ENCODE measurements at places on chromosomes 1 and 21.

- no peak for DNase-seq
Measured at GRCh38 chr21:33655588-33656221, 13.4 kb downstream of the ITSN1 start.

GRCh38 chr1:158283965-158284364, 5.8 kb upstream of the CD1C start:
- DNase-seq = no peak

DNA sequence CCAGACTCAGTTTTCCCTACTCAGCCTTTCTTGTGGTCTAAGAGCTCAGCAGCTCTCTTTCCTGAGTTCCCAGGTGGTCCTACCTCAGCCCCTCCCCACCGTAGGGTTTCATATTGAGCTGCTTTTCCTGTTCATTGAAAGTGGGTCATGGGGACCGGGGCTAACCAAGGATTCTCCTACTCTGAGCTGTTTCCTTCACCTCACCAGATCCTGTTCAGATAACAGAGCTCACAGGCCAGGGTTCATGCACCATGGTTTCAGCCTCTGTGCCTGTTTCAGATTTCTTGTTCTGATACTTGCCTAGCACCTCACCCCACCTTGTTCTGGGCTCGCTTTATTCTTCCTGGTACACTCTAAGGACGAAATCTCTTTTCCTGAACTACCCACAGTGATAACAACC, 8.5 kb downstream of the UBQLN4 start:
- DNase-seq = no peak

- no peak for DNase-seq
Measured at GRCh38 chr1:3992103-3992556, 92.1 kb upstream of the C1orf174 start.

GRCh38 chr1:245336149-245336983, 181.6 kb downstream of the KIF26B start:
- no peak for DNase-seq

DNA sequence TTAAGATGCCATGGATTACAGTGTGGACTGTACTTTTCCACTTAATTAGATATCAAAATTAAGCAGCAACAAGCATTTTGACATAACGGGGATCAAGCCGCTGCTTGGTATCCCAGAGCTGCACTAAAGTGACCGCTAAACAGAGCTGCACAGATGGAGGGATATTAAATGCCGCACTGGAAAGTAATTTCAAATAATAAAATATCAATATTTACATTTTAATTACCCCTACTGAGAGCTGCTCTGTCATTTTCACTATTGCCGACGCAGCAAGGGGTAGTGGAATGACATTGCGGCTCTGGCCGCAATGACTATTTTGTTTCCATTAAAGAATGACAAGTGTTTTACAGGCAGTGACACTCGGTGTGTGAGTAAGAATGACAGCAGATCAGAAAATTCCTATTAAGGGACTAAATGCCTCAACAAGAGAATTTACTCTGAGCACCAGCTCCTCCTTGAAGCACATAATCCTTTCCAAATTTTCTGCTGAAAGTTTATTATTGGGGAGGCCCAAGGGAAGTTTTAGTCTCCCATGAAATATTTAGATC, 109.1 kb upstream of the USH2A start:
- DNase-seq = no peak

- no peak for DNase-seq
Measured at GRCh38 chr1:11484321-11484655, 5.3 kb downstream of the DISP3 start.

DNA sequence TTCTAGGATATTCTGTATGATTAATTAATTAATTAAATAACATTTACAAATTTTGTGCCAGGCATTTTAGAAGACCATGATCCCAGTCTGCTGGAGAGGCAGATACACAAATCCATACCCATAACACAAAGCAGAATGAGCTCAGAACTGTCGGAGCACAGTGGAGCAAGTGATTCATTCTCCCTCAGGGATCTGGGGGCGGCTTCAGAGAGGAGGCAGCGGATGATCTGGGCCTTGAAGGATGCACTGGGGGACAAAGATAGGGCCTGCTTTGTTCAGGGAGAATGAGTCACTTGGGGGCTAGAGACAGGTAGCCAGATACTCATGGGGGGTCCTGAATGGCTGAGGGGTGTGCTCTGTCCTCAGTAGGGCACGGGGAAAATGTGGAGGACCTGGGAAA, 50.9 kb upstream of the TRABD2B start:
- no peak for DNase-seq

DNA sequence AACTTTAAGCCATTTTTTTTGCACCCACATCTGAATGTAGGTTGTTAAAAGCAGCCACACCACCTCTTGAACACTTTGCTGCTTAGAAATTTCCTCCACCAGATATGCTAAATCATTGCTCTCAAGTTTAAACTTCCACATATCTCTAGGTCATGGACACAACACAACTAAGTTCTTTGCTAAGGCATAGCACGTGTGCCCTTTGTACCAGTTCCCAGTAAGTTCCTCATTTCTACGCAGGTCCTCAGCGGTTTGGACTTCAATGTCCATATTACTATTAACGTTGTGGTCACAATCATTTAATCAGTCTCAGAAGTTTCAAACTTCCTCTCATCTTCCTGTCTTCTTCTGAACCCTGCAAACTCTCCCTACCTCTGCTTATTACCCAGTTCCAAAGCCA, 661.6 kb upstream of the PKN2 start:
- DNase-seq = no peak

DNA sequence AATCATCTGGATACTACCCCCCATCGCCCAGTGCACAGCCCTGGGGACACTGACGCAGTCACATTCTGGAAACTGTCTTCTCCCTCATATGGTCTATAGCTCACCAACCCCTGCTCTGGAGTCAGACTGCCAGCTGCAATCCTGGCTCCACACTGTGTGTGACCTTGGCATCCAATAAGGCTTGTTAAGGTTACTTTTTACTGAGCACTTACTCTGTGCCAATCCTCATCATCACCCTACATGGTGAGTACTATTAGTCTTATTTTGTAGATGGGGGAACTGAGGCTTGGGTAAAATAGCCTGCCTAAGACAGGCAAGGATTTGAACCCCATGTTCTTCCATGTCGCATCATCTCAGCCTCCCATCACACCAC, 34.9 kb downstream of the AHDC1 start:
- DNase-seq = no peak

DNA sequence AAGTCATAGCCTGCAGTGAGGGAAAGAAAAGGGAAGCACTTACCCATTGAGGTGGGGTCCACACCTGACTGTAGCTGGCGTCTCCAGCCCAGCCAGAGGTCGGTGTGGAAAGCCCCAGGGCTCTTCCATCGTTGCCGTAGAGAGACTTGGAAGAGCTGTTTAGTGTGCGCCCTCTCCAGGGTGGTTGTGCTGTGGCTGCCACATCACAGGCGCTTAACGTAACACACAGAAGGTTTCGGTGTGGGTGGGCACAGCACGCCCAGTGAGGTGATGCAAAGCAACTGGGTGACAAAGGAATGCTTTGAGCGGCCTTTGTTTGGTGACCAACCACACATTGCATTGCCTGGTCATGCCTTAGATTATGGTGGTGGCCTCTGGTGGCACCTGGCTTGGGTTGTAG, 36.8 kb upstream of the KIF1B start:
- DNase-seq = no peak

DNA sequence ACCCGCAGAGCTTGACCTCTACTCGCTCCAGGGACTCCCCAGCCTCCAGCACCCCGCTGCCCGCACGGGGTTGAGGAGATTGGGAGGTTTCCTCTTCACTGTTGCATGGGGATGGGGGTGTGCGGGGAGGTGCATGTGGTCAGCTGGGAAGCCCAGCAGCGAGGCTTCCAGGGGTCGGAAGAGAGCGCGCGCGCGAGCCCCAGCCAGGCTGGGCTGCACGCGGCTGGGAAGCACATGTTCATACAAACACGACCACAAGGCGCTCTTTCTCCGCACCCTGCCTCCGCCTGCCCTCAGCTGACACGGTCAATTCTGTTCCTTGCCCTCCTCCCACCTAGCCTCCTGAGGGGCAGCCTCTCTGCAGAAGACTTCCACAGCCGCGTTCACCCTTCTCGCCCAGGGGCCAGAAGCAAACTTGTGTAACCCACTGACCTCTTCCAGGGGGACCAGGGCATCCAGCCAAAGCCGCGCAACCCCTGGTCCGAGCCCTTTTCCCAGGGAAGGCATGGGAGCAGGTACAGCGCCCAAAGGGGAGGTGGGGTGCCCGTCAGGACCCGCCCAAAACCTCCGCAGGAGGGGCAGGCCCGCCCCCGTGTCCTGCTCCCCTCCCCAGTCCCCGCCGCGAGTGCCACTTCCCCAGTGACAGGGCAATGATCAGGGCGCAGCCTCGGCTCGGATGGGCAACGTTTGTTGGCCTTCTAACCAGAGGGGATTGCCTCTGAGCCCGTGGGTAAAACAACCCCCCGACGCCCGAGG, 1.3 kb downstream of the COL24A1 start:
- DNase-seq = peak; percentile 29

- no peak for DNase-seq
Measured at GRCh38 chr1:147611021-147611426, 59.3 kb downstream of the ACP6 start.

DNA sequence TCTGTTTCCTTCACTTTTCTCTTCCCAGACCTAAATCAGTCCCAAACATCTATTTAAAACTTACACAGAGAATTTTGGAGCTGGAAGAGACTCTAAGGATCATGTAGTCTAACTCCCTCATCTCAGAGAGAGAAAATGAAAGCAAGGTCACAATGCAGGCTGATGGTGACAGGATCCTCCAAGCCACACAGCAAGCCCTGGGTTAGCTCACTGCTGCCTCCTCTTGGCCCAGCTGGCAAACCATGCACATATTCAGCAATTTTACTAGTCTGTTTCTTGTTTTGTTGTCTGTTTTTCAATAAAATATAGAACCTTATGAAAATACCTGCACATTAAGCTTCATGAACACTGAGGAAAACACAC, 27.7 kb upstream of the LY9 start:
- DNase-seq = no peak

DNA sequence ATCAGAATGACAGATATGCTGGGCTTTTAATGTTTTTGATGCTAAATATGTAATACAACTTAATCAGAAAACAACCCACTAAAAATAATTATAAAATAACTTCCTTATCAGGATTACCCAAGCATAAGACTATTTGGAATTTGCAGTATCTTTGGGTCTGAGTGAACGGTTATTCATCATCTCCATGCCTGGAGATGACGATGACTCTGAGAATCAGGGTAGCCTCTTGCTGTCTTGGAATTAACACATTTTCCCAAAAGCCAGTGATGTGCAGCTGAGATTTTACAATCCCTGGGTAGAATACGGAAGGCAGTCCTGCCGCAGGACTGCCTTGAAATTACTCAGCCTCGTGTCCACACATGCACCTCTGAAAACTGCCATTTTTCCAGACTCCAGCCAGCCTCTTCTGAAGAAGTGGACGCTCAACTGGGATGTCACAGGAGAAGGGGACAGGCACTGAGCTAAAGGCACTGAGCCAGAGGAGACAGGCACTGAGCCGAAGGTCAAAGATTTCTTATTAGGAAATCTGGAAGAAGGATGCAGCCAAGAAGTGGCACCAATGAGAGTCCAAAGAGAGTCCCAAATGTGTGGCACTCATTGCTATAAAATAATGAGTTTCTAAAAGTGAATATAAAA, 85.5 kb downstream of the PGBD5 start:
- no peak for DNase-seq

GRCh38 chr1:164644268-164644667, 85.3 kb downstream of the PBX1 start:
- no peak for DNase-seq

DNA sequence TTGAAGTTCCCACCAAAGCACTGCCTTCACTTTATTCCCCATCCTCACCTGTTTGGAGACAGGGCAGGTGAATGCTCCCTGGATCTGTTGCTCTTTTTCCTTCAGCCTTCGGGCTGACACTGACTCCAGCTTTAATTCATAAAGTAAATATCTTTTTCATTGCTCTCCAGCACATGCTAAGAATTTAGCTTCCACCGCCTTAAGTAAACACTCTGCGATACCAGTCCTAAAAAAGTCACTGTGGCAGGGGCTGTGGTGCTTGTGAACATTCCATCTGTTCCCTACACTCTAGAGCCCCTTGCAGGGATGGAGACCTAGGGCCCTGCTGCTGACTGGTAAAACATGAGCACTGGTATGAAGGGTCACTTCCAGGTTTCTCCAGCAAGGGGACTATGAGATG, 896 bp upstream of the PLA2G2A start:
- DNase-seq = no peak

- DNase-seq = no peak
Measured at GRCh38 chr1:213054733-213055591, 3.9 kb downstream of the RPS6KC1 start.

- no peak for DNase-seq
Measured at GRCh38 chr1:245464290-245464689, 309.5 kb downstream of the KIF26B start.

- no peak for DNase-seq
Measured at GRCh38 chr1:94580367-94581115, 39.0 kb upstream of the F3 start.

DNA sequence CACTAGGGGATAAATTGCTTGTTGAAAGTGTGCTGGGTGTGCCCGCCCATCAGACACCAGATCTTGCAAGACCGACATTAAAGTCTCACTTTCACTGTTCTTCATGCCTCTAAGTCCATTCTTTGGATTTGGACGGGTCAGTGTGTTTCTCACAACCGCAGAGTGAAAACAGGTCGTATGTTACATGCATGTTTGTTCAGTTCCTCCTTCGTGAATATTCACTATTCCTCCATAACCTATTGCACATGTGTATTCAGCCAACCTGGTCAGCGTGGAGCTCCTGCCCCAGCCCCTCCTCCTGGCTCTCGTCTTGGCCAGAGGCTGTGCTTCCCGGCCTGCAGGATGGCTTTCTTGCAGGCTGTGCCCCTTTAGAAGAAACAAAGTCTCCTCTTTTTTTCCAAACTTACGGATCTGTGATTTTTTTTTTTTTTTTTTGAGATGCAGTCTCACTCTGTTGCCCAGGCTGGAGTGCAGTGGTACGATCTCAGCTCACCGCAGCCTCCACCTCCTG, 2.2 kb upstream of the KRTAP10-6 start:
- no peak for DNase-seq

- DNase-seq = no peak
Measured at GRCh38 chr21:29441651-29442050, 142.9 kb downstream of the BACH1 start.

DNA sequence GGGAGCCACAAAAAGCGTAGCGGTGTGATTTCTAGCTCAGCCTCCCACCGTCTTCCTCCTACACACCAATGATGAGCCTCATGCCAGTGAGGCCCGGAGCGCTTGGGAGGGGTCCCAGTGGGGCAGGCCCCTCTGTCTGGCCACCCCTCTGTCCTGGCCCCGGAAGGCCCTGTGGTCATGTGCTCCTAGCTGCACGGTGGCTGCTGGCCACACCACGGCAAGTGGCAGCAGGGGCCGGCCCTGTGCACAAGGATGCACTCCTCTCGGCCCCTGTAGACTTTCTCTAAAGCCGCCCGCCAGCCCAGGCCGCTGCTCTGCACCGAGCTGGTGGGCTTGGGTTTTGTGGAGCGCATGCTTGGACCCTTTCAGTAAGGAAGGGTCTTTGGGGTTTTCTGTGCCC, 53.6 kb downstream of the KCNAB2 start:
- no peak for DNase-seq

- DNase-seq = no peak
Measured at GRCh38 chr21:31351438-31351837, 7.4 kb upstream of the TIAM1 start.

- no peak for DNase-seq
Measured at GRCh38 chr1:240831191-240831631, 219.3 kb upstream of the GREM2 start.
